AML-193 (cell line): ENCODE measurements at places on chromosomes 1 and 21.
A peak's percentile ranks its signal among the peaks of the same experiment; 100 is the strongest.

DNA sequence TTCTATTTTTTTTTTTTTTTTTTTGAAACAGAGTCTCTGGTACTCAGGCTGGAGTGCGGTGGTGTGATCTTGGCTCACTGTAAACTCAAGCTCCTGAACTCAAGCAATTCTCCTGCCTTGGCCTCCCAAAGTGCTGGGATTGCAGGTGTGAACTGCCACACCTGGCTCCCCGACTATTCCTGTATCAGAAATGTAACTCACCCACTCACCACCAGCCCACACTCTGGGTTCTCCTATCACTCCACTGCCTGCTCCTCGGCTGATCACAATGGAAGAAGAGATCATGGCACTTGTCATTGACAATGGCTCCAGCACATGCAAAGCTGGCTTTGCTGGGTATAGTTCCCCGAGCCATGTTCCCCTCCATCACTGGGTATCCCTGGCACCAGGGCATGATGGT is 15.9 kb downstream of the RABIF start:
- no peak for DNase-seq

DNA sequence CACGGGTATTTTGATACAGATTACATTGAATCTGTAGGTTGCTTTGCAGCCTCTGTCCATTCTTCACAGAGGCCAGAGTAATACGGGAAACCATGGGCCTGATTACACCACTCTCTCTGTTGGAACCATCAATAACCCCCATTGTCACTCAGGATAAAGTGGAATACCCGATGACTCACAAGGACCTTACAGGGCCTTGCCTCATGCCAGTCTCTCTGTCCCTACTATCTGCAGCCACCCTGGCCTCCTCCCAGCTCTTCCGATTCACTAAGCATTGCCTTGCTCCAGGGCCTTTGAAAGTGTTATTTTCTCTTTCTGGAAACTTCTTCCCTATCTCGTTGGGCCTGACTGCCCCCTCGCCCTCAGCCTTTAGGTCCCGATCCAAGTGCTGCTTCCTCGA is 61.7 kb downstream of the HMGB4 start:
- no peak for DNase-seq

- DNase-seq = no peak
Measured at GRCh38 chr21:34874684-34875513, 174.2 kb downstream of the RUNX1 start.

DNA sequence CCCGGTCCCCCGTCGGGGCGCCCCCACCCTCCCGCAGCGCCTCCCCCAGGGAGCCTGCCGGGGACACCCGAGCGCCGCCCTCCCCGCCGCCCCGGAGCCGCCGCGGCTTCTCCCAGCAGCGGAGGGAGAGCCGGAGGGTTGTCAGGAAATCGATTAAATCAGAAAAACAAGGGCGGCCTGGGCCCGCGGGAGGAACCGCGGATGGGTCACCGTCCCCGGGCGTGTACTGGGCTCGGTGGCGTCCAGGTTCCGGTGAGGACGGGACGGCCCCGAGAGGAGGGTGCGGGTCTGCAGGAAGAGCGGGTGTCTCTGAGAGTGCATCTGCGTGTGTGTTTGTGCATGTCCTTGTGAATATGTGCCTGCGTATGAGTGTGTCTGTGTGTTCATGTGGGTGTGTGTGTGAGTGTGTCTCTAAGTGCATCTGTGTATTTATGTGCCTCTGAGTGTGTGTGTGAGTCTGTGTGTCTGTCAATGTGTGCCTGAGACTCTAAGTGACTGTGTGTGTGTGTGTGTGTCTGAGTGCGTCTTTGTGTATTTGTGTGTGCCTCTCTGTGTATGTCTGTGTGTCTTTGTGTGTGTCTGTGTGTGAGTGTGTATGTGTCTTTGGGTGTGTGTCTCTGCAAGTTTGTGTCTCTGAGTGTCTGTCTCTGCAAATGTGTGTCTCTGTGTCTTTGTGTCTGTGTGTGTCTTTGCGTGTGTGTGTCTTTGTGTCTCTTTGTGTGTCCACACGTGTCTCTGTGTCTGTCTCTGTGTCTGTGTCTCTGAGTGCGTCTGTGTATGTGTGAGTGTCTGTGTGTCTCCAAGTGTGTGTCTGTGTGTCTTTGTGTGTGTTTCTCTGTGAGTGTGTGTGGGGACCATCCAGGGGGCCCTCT is 1.1 kb downstream of the SPSB1 start:
- DNase-seq = no peak

DNA sequence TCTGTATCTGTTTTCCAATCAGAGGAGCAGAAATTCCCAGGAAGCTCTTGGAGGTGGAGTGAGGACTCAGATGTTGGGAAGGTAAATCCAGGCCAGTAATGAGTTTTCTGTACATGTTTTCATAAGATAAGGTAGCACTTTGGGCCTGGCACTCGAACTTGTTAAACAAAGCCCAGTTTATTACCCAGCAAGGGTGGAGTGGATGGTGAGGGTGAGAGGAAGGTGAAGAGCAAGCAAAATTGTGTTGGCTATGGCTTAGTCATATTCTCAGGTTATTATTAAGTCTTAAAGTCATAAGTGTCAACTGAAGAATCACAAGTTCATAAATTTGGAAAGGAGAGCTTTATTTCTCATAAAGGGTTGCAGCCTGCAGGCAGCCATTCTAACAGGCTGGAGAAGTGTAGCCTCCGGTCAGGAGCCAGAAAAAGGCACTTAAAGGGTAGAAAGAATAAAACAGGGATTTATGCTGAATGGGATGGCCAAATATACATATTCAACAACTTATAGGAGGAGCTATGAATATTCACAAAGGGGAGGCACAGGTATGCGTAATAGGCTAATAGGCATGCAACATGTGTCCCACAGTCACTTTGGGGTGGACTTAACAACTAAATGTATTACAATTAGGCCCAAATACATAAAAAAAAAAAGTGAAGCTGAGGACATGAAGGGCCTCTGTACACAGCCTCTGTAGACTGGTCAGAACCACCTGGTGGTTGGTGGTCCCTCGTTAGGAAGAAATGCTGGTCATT is 523.9 kb downstream of the LMO4 start:
- DNase-seq = no peak

DNA sequence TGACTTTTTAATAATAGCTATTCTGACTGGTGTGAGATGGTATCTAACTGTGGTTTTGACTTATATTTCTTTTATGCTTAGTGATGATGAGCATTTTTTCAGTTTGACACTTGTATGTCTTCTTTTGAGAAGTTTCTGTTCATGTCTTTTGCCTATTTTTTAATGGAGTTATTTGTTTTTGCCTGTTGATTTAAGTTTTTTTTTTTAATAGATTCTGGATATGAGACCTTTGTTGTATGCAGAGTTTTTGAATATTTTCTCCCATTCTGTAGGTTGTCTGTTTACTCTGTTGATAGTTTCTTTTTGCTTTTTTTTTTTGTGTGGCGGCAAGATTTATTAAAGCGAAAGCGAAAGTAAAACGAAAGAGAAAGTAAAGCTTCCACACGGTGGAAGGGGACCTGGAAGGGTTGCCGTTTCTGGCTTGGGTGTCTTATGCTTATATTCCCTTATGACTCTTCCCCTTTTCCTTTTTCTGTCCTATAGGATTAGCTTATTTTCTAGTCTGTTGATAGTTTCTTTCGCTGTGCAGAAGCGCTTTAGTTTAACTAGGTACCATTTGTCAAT is 67.6 kb downstream of the TBX19 start:
- peak; percentile 47 for DNase-seq

GRCh38 chr1:181208967-181209366 is 120.5 kb downstream of the IER5 start:
- no peak for DNase-seq

GRCh38 chr21:34215911-34216717 is 142.7 kb downstream of the MRPS6 start:
- no peak for DNase-seq

DNA sequence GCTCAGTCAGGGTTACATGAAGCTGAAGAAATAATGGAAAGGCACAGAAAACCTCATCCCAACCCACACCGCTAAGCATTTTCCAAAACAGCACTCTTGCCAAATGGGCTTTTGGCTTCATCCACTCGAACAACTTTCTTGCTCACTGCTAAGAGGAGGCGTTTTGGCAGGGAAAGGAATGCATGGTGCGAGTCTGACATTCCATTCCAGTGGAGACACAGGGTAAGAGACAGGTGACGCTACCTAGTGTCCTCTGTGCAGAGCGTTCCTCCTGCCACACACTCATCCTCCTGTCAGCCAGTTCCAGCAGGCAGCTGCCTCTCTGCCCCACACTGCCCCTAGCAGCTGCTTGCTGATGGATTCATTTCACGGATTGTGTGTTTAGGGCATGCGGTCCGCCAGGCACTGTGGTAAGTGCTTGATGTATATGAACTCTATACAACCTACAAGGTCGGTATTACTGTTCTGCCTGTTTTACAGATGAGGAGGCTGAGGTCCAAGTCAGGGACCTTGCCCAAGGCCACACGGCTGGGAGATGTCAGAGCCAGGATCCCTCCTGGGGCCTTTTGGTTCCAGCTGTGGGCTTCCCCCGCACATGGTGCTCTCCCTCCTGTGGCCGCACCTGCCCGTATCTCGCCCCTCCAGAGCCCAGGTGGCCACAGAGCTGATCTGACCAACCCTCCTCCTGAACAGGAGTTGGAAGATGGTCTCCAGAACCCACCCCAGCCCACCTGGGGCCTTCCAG is 25.7 kb upstream of the BACE2 start:
- DNase-seq = no peak

DNA sequence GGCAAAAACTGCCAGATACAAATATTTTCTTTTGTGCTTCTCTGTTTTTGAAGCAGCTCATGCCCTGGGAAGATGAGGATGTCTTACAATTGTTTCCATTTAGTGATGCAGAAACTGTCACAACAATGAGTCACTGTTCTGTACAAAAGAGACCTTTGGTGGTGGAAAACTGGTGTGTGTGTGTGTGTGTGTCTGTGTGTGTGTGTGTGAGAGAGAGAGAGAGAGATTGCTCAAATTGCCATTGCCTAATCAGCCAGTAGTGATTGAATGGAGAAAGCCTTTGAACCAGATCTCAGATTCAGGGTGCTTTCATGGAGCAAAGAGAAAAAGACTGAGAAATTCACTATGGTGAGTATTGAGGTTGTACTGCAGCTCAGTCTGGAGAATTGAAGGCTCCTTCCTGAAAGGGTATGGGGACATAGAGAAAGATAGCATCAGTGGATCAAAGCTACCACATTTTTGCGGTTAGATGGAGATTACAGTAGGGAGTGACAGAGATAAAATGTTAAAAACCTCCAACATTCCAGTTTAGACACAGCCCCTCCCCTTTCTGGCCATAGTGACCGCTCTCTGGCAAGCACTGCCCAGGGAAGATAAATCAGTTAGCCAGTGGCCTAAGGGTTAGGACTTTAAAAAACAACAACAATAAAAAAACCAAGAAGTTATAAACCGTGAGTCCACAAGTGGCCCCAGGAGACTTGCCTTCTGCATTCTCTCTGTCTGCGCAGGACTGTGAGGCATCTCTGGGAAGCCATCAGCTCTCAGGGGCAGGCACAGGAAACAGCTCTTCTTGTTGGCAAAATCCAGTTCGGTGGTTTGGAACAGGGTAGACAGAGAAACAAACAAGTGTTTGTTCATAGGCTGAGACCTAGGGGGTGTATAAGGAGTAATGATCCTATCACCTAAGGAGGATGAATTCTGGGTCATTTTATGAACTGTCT is 406.5 kb downstream of the DUSP10 start:
- DNase-seq = no peak

DNA sequence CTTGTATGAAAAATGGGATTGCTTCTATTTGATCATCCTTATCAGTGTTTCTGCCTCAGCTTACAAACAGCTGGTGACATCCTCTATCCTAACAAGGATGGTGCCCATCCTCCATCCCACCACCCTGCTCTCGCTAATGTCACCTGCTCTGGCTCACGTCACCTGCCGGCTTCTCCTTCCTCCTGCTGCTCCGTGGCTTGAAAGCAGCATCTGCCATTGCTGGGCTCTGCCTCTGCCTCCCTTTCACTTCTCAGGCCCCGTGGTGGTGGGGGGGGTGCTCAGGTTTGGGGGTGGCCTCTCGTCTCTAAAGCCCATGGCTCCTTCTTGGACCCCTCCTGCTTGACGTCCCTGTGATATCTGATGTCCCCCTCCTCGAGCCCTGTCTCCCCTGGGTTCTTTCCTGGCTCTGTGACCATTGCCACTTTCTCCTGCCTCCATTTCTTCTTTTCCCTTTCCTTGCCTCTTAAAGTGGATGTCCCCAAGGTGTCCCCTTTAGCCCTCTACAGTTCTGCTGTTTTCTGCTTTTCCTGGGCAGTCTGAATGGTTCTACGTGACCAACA is 135.5 kb upstream of the ERRFI1 start:
- no peak for DNase-seq

- no peak for DNase-seq
Measured at GRCh38 chr1:2939041-2939552, 82.2 kb upstream of the ACTRT2 start.

- DNase-seq = no peak
Measured at GRCh38 chr1:236670060-236670459, 16.2 kb upstream of the ACTN2 start.

DNA sequence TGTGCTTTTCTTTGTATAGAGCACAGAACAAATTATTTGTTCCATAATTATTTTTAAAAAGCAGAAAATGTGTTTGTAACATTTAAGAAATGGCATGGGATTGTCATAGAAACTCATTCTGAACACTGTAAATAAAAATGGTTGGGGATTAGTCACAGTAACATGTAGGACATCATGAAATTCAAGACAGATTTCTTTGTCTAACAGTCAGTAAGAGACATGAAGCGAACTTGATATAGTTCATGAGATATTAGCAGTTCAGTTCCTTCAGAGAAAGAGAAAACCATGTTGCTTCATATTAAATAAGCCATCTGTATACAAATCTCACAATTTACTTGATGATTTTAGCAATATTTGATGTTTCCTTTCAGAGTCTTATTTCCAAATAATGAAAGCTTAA is 19.7 kb downstream of the NFIA start:
- DNase-seq = no peak

DNA sequence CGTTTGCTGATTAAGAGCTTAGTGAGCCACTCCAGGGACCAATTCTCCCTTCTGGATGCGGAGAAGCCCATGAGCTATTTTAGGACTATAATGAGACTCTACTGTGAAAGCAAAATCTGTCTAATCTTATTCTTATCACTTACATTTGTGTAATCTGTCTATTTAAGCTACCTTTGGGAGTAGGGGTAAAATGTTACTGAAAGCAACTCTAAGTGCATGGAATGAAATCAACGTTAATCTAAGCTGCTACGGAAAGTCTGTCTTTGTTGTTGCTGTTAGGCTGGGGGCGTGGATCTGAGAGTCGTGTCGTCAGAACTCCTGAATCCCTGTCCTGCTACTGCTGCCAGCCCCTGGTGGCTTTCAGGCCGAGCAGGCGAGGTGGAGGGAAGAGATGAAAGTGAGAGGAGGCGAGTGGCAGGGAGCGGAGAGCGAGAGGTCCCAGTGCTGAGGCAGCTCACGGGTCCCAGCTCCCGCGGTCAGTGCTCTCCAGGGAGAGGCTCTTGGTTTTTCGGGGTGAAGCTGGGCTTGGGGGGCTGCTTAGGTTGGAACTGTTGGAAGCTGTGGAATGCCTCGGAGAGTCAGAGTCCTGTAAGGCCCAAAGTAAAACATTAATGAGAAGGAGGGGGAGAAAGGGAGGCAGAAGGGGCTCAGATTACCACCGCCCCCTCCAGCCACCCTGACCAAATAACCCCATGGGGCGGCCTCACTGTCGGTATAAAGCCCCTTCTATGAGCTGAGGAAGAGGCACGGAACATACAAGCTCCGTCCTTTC is 53.9 kb downstream of the COQ8A start:
- DNase-seq = no peak
